Activated CD4-positive, alpha-beta memory T cell treated with anti-CD3 and anti-CD28 coated beads for 36 hours (primary cell): ENCODE measurements at places on chromosomes 11 and 22.
A peak's percentile ranks its signal among the peaks of the same experiment; 100 is the strongest.

DNA sequence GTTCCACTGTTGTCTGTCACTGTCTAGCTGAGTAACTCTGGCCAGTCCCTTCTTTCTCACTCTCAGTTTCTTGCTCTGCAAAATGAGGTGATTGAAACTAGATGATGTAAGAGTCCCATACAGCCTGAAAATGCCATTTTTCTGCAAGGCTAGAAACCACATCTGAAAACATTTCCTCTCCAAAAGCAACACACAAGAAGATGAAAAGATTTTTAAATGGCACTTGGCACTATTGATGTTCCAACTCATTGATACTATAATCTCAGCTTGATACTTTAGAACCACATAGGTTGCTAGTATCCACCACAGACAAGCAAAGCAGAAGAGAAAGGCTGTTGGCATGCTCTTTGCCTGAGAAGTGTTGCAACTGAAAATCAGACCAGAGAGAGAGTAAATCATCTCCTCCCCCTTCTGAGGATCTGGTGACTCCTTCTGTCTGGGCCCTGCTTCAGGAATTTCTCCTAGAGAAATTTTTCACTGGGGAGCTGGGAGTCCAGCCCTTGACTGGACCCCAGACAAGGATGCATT is 1217.9 kb downstream of the LRRC4C start:
- DNase-seq = no peak

GRCh38 chr11:36510594-36510942 is 496 bp upstream of the TRAF6 start:
- DNase-seq = no peak

DNA sequence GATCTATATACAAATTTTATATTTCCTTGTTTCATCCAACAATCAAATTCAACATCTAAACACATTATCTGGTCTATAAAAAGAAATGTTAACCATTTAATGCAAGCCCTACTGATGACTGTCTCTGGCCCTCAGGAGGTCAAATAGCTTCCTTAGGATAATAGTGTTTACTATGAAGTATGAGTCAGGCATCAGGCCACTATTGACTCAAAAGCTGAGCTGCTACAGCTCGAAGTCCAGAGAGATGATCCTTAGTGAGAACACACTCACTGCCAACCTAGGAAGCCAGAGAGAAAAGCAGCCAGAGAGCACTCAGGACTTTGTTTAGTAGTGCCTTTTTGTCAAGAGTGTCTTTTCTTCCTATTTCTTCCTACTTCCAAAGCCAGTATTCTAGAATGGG is 171.8 kb downstream of the SOX6 start:
- DNase-seq = no peak

- DNase-seq = no peak
These were observed 109.6 kb downstream of the SGSM3 start for GRCh38 chr22:40479887-40480538.

DNA sequence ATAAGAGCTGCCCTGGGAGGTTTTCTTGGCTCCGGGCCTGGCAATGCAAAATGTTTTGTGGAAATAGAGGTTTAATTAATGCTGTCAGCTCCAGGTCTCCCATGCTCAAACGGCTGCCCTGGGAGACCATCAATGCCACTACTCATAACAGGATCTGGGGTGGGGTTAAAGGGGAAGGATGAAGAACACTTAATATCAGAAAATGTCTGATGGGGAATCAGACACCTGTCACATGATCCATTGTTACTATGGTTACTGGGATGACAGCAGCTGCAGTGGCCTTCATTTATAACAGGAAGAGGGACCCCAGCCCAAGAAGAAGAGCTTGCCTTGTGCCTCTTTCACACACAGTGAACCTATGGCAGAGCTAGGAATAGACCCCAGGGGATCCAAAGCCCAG is 2.2 kb upstream of the SYT13 start:
- no peak for DNase-seq

GRCh38 chr22:36192542-36192941 is 9.1 kb downstream of the APOL4 start:
- no peak for DNase-seq

- DNase-seq = no peak
These were observed 9.5 kb downstream of the RBMXL2 start for GRCh38 chr11:7098235-7098832.

DNA sequence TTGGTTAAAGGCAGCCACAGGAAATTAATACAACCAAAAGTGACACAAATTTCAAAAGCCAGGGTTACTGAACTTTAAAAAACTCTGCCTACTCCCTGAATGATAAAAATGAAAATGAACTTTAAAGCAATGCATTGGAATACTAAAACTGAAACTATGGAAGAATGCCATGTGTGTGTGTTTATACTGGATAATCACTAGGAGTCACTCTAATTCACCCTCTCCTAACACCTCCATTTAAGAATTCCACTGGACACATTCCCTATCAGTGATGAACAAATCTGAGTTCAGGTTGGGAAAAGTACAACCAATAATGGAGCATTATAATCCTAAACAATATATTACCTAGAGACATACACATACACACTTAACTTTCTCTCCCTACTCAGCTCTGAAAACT is 27.5 kb upstream of the PLAAT3 start:
- no peak for DNase-seq

GRCh38 chr11:9251311-9251710 is 13.8 kb downstream of the DENND5A start:
- peak; percentile 37 for DNase-seq

GRCh38 chr11:64796047-64796756 is 6.8 kb downstream of the MAP4K2 start:
- DNase-seq = no peak

GRCh38 chr11:29449281-29450074 is 567.4 kb downstream of the KCNA4 start:
- DNase-seq = no peak

DNA sequence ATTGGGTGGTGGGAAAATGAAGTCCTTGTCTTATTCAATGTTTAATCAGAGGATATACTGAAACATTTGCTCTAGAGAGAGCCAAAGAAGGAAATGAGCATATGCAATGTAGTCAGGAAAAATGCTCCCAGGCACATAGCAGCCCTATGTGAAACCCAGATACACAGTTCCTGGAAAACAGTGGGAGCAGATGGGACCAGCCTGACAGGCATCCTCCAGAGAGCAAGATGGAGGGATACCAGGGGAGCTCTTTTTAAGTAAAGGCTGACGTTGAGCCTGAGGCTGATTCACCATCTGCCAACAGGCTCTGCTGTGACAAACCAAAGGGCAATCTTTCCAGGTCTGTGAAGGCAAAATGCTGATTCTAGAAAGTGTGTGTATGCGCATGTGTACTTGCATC is 559.4 kb upstream of the KIRREL3 start:
- DNase-seq = no peak

- DNase-seq = no peak
These were observed 129.4 kb downstream of the CCDC34 start for GRCh38 chr11:27233654-27234042.

DNA sequence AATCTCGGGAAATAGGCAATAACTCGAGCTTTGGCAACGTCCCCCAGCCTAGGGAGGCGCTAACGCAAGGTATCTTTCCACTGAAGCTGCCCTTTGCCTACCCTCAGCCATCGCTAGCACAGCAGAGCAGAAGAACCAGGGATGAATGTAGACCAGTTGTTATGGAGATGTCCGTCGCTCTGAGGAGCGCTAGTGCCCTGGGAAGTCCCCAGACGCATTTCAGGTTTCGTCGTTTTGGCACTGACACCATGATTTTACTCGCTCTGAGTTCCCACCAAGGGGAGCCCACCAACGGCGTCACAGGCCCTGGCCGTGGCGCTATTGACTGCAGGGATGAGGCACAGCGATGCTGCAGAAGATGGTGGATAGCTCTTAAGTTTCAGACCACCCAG is 22.7 kb upstream of the BDNF start:
- no peak for DNase-seq

DNA sequence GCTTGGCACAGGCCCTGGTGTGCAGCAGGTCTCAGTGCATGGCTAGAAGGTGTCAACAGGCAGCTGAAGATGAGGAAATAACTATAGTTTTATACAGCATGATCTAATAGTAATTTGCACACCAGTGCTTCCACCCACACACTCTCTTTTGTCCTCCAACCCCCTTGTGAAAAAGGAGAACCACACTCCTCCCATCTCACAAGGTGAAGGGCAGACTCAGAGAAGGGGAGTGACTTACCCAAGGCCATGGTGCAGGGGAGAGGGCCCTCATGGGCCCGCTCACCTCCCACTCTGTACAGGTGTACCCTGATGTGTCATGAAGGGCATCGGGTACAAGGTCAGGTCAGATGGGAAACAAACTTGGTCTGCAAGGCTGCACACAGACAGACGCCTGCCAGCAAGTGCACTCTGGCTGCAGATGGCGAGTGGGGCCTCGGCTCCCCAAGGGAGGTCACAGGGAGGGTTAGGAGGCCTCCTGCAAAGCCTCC is 53.4 kb downstream of the DGCR2 start:
- no peak for DNase-seq

- no peak for DNase-seq
These were observed 10.2 kb upstream of the WEE1 start for GRCh38 chr11:9563196-9563730.
